Activated T-cell treated with anti-CD3 and anti-CD28 coated beads, Interleukin-2, amount 50 U/mL, for 24 hours (primary cell): ENCODE measurements at places on chromosomes 6 and 20.

- H3K4me1 ChIP-seq = peaks cover 32% of the 10 kb centered on the region
- H3K27ac ChIP-seq = no peak overlapping the region
- peaks cover 73% of the 10 kb centered on the region for H3K36me3 ChIP-seq
- no peaks in the 10 kb centered on the region for H3K27me3 ChIP-seq
Measured at GRCh38 chr6:35895560-35895959, 25.3 kb downstream of the SRPK1 start.

DNA sequence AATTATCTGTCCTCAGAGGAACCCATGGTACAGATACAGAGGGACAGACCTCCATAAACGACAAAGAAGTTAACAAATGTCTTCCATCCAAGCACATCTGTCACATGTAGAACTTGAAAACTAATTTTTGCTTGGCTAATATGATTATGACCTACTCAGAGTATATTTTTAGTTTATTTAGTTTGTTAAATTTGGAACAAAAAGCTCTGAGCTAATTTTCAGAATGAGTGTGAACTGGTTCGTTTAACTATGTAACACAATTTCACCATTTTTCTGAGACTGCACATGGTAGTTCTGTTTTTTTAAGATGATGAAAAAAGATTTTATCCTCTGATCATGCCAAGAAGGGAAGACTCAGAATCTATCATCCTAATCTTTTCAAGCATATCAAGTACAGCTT is 34.4 kb upstream of the PREP start:
- DNase-seq = no peak
- peaks cover 8% of the 10 kb centered on the region for H3K27me3 ChIP-seq
- no peaks in the 10 kb centered on the region for H3K36me3 ChIP-seq
- H3K4me1 ChIP-seq = peaks cover 2% of the 10 kb centered on the region
- H3K4me3 ChIP-seq = no peak overlapping the region

GRCh38 chr20:6017880-6018279 is 36.0 kb downstream of the LRRN4 start:
- H3K4me3 ChIP-seq = no peak overlapping the region
- H3K27ac ChIP-seq = no peak overlapping the region
- peaks cover 83% of the 10 kb centered on the region for H3K36me3 ChIP-seq
- no peaks in the 10 kb centered on the region for H3K27me3 ChIP-seq
- no peak for DNase-seq
- H3K4me1 ChIP-seq = peaks cover 49% of the 10 kb centered on the region

DNA sequence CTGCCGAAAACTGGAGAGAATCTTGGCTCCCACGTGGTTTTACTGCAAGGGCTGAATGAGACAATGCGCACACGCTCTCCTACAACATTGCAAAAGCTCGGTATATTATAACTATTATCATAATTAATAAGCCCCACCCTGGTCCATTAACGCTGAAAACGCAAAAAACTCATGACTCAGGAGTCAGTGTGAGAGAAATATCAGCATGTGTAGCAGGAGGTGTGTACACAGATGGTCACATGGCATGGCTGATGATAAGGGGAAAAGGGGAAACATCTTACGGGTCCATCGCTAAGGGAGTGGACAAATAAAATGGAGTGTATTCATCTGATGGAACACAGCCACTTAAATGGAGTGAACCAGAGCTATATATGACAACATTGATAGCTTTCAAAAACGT is 29.2 kb downstream of the CDH22 start:
- H3K4me3 ChIP-seq = no peak overlapping the region
- DNase-seq = no peak
- no peaks in the 10 kb centered on the region for H3K4me1 ChIP-seq
- peaks cover 76% of the 10 kb centered on the region for H3K27me3 ChIP-seq
- H3K27ac ChIP-seq = no peak overlapping the region
- H3K36me3 ChIP-seq = no peaks in the 10 kb centered on the region

GRCh38 chr20:38893565-38894090 is 32.6 kb upstream of the FAM83D start:
- H3K27ac ChIP-seq = peak overlapping the region; percentile 89
- peak overlapping the region; percentile 53 for H3K4me3 ChIP-seq
- DNase-seq = peak; percentile 91
- no peaks in the 10 kb centered on the region for H3K27me3 ChIP-seq
- H3K36me3 ChIP-seq = peaks cover 84% of the 10 kb centered on the region
